ENCODE measurements at places on chromosomes 3 and 15.

DNA sequence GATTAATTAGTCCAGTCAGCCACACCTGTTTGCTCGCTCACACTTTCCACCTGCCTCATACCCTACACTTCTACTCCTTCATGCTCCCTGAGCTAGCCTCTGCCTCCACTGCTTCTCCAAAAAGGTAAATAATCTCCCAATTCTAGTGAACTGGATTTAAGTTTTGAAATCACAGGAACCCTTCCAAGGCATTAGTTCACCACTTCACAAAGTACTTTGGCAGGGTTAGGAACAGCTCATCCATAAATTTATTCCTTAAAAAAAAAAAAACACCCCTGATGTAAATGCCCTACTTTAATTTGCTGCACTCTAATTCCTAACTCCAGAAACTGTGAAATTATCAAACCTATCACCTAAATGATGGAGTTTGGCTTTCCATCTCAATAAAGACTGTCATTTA lies 58.3 kb downstream of the GADL1 start:
- no peak for DNase-seq

DNA sequence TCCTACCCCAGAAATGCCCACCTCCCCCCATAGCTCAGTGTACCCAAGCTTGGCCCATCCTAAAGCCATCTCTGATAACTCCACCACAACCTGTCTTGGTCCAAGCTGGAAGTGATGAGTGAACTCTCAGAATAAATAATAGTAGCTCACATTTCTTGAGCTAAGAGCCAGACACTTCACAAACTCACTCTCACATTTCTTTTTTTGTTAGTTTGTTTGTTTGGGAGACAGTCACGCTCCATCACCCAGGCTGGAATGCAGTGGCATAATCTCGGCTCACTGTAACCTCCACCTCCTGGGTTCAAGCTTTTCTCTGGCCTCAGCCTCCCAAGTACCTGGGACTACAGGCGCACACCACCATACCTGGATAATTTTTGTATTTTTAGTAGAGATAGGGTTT lies 46.2 kb downstream of the LIPC start:
- DNase-seq: no peak

GRCh38 chr3:171133337-171133736 lies 106.8 kb upstream of the SLC2A2 start:
- DNase-seq: no peak

GRCh38 chr3:37544869-37545352 lies 316.8 kb upstream of the CTDSPL start:
- DNase-seq: no peak

DNA sequence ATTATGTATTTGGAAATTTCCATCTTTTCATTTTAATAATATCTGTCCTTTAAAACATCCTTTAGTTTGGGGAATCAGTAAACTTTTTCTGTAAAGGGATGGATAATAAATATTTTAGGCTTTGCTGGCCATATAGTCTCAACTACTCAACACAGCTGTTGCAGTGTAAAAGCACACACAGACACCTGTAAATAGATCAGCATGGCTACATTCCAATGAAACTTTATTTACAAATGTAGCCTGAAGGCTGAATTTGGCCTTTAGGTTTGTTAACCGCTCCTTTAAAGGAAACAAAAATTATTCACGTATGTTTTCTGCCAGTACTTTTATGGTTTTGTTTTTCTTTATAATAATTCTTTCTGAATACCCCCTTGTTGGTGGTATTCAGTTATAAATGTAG lies 184.8 kb downstream of the ADAMTSL3 start:
- DNase-seq: no peak

GRCh38 chr3:87696124-87697013 lies 362.4 kb downstream of the CGGBP1 start:
- no peak for DNase-seq

DNA sequence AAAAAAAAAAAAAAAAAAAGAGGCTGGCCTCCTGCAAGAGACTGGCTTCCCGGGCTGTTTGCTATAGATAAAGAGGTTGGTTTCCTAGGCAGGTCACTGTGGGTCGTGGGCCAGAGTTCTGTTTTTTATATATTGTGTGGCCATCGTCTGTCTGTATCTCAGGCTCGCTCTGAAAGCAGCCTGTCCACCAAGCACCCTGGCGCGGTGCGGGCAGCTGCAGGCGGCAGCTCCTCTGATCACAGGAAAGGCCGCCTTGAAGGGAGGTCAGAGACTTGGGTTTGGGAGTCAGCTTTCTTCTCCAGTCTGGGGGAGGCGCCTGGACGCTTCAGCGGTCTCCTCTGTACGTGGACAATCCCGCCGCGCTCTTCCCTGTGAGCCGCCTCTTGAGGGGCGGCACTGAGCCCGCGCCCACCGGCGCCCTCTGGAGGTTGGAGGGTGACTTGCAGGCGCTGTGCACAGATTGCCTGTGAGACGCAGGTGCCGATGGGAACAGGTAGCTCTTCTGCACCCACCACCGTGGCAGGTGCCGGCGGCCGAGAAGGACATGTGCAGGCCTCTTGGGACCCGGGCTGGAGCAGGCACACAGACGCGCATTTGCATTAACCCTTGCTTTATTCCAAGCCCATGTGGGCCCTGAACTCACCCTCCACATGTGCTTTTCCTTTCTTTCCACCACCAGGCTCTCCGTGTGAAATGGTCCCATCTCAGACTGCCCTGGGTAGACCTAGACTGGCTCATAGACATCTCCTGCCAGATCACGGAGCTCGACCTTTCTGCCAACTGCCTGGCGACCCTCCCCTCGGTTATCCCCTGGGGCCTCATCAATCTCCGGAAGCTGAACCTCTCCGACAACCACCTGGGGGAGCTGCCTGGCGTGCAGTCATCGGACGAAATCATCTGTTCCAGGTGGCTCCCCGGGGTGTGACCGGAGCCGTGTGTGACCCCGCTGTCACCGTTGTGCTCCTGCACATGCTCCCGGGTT lies 89.3 kb downstream of the LRRK1 start:
- peak; percentile 52 for DNase-seq

DNA sequence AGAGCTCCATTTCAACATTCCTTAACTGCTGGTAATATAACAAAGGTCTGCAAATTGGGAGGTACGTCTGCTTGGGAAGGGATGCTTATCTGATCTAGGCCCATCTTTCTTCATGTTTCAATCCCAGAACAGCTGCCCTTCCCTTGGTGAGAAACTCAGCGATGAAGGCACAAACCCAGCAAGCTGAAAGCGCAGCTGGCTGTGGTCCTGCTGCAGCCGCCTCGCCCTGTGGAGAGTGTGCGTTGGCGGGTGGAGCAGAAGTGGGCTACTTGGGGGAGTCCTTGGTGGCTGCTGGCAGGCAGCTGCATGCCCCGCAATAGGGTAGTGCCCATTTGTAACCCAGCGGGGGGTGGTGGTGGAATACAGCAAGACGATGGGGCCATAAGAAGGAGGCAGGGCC lies 160.6 kb upstream of the WNT5A start:
- no peak for DNase-seq

GRCh38 chr3:16399473-16399872 lies 114.0 kb downstream of the RFTN1 start:
- no peak for DNase-seq

DNA sequence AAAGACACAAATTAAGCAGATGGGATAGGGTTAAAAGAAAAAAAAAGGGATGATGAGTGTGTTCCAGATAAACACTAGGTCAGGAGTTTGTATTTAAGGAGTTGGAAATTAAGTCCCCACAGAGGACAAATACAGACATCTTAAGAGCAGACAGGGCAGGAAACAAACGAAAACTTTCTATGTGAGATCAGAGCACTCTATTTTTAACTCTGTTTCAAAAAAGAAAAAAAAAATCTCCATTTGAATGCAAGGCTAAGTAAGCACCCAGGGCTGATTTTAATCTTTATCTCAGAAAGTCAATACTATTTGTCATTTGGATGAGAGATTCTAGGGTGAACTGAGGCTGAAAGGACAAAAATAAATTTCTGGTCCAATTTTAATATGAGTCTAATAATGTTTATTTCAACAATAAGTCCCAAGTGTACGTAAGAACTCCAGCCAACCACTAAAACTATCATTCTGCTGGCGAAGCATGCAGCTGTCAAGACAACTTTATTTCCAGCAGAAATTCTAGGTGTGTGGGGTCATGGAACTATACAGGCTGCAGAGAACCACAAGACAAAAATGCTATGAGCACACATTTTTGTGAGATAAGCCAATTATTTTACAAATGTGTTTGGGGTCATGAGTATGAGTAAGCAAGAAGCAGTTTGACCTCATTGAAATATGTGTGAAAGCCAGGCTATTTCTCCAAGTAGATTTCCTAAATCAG lies 186.1 kb downstream of the FMN1 start:
- no peak for DNase-seq

- no peak for DNase-seq
Measured at GRCh38 chr3:147472846-147473245, 63.7 kb downstream of the ZIC1 start.

DNA sequence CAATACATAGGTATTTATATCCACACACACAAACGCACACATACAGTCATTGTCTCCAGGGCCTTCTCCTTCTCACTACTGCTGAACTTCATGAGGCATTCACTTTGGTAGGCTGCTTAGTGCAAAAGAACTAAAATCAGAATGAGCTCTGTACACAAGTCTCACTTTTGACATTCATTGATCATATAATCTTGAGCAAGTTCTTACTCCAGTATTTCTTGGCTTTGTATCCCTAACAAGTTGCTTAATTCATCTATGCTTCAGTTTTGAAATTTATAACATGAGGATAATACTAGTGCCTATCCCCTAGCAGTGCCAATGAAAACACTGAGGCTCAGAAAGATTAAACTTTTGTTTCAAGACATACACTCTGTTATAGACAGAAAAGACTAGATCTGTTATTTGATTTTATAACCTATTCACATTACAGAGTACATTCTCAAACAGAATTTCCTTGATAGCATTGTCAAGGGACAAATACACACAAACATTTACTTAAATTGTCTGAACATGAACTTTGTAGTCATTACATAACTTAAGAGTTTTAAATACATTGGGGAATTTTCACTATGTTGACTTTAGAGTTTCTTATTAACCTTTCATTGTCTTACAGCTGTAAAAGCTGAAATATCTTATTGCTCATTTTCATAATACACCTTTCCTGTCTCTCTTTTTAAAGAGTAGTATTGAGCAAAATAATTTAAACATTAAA lies 55.0 kb upstream of the SI start:
- no peak for DNase-seq

DNA sequence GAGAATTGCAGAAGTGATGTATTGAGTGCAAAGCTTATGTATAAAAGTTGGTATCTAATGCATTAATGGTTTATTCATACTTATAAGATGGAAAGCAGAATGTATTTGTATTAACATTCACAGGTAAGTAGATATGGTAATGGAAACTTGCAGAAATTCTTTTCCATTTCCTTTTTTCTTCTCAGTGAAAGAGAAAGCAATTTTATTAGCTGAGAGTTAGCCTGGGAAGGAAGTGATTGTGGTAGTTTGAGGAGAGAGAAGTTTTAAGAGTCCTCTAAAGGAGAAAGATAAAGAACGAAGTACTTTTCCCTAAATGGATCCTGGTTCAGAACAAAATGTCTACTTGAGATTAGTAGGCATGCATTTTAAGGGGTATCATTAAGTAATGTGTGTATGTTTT lies 60.1 kb upstream of the OSTN start:
- no peak for DNase-seq

- DNase-seq: no peak
Measured at GRCh38 chr3:114411190-114411668, 117.4 kb downstream of the TIGIT start.

DNA sequence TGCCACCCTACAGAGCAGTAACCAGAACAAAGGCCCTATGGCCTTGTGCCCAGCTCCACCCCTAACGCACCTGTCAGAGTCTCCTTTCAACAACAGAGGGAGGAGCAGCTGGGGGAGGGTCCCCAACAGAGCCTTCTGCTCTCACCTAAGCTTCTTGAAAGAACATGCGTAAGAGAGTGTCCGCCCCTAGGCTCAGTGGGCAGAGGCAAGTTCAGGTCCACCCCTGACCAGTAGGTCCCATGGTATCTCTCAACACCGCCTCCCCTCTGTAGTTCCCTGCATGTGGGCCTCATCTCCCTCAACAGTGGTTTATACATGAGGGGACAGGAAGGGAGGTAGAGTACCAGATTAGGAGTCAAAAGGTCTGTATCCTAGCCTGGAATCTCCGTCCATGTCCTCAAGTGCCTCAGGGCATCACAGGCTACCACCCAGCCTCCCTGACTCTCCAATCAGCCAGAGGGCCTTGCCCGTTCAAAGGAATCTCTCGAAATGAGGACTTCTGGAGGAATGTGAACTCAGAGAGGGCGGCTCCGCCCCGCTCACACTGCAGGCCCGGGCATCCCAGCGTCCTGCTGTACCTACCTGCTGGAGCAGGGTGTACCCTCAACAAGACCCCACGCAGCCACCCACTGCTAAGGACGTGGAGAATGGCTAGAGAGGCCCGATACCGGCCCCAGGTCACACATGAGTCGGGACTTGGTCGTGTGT lies 680 bp downstream of the POC1A start:
- DNase-seq: peak; percentile 57

- no peak for DNase-seq
Measured at GRCh38 chr15:64037966-64038365, 8.3 kb downstream of the DAPK2 start.

GRCh38 chr15:58517252-58517681 lies 85.5 kb downstream of the LIPC start:
- DNase-seq: peak; percentile 15

DNA sequence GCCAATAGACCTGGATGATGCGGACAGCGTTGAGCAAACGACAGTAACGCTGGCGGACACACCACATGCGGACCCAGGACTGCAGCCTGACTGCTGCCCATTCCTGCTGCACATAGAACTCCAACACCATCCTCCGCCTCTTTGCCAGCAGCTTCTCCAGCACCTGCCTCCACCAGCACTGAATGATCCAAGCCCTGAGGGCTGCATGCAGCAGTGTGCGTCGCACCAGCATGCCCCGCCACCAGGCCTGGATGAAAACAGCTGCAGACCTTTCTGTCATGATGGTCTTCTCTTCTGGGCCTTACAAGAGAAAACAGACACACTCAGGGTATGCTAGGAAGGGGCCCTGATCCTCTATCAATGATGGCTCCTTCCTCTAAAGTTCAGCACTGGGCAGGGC lies 1.5 kb downstream of the IQCF5 start:
- no peak for DNase-seq

DNA sequence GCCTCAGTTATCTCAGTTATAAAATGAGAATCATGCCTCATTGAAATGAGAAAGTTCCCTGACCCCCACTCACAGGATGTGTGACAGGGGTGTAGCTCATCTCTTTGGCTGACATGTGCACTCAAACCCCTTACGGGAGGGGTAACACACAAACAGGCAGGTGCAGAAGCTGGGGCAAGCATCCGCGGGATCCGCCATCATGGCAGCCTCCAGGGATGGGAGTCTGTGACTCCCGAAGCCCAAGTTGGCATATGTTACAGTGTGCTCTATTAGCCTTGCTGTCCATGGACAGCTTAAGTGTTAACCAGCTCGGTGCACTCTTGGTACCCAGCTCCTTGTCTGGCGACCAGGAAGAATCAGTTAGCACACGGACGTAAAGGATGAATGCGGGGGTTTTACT lies 822.7 kb upstream of the SEMA6D start:
- DNase-seq: no peak

- no peak for DNase-seq
Measured at GRCh38 chr3:89278302-89279025, 171.0 kb downstream of the EPHA3 start.

DNA sequence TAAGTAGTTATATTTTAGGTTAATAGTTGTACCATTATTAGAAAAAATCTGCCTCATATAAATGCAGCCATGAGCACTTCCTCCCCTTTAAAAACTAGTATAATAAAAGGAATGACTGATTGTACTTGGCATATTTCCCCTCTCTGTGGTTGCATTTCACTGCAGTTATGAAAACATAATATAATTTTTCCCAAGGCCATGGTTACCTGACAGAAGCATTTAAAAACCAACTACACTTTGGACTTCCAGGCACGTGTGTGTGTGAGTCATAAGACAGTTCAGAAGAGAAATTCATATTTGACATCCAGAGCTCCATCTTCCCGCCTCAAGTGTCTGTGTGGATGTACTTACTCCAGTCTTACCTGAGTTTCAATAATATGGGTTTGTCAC lies 828.2 kb upstream of the CFAP20DC start:
- DNase-seq: no peak

Data from AML-193 (cell line).